MM.1S (cell line): ENCODE measurements at places on chromosomes 6 and 20.

DNA sequence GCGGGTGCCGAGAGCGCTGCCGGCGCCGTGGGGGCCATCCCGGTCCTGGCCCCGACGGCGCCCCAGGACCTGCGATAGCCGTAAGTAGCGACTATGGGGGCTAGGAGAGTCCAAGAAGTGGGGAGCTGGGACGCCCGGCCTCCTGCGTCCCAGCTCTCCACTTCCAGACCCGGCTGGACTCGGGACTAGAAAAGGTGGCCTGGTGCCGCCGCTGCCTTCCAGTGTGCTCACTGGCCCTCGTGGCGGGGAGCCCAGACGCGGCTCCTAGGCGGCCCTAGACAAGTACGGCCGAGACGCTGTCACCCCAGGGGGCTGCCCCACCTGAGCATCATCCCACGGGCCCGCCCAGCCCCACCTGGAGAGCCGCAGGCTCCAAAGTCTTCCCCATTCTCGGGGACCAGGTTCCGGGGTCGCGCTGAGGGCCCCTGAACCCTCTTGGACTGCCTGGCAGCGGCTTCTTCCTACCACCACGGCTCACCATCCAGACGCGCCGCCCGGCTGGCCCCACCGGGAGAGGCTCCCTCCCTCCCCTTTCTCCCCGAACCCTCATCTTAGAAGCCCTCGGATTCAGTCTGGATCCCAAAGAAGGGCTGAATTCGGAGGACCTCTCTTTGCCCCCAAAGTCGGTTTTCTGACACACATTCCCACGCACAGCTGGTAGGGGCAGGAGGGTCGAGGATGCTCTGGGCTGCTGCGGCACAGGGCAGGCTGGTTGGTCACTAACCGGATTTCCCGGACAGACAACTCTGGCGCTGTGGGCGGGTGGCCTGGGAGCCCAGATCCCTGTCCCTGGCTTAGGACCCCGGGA is 870 bp upstream of the MDFI start:
- no peak for DNase-seq

- no peak for DNase-seq
Measured at GRCh38 chr20:62123450-62124118, 1.3 kb downstream of the LSM14B start.

DNA sequence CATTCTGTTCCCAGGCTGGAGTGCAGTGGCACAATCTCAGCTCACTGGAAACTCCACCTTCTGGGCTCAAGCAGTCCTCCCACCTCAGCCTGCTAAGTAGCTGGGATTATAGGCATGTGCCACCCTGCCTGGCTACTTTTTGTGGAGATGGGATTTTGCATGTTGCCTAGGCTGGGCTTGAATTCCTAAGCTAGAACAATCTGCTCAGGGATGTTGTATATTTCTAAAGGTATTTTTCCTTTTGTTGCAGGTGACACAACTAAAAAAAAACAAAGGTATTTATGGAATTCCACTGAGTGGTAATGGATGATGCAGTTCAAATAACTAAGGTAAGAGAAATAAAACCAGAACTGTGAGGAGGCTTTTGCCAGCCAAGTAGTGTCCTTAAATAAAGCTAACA is 49.7 kb downstream of the PTPRA start:
- DNase-seq, result no peak

DNA sequence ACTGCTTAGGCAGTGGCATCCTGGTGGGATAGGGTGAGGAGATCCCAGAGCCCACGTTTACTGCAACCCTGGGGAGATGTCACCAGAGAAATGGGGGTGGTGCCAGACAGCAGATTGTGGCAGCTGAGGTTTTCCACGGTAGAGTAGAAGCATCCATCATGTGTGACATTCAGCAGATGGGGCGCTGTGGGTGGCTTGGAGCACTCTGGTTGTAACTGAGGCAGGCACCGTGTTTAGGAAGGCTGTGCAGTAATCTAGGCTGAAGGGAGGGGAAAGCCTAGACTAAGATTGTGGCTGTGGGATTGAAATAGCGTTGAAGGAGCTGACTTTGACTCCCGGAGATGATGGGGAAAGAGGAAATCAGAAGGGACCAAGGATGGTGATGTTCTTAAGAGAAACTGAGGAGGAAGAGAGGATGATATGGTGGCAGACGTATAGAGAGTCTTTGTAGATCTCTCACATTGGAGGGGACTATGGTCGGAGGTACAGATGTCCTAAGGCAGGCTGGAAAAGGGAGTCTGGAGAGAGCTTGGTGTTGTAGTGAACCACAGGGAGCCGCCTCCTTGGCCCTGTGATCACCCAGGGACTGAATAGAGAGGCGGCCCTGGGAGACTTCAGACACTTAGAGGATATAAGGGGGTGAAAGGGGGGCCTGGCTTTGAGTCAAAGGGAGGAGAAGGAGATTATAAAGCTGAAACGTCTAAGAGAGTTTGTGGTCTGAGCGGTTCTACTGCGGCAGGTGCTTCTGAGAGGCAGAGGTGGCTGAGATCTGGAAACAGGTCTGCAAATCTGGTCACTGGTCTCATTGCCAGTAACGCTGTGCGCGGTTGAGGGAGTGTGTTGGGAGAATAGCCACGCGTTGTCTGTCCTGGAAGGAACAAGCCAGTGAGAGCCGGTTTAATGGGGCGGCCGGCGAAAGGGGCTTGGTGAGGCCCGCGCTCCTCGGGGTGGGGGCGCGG is 792 bp upstream of the MICA start:
- DNase-seq, result peak; percentile 56

GRCh38 chr20:47862574-47863240 is 77.4 kb upstream of the SULF2 start:
- DNase-seq, result no peak
